ENCODE measurements at places on chromosomes 12 and 14. TPM values are rescaled to one million over a fixed set of nuclear protein-coding genes. Genes with fewer than 3 reads are reported as not detected.

MYH6 gene
- not detected for total RNA-seq

DNA sequence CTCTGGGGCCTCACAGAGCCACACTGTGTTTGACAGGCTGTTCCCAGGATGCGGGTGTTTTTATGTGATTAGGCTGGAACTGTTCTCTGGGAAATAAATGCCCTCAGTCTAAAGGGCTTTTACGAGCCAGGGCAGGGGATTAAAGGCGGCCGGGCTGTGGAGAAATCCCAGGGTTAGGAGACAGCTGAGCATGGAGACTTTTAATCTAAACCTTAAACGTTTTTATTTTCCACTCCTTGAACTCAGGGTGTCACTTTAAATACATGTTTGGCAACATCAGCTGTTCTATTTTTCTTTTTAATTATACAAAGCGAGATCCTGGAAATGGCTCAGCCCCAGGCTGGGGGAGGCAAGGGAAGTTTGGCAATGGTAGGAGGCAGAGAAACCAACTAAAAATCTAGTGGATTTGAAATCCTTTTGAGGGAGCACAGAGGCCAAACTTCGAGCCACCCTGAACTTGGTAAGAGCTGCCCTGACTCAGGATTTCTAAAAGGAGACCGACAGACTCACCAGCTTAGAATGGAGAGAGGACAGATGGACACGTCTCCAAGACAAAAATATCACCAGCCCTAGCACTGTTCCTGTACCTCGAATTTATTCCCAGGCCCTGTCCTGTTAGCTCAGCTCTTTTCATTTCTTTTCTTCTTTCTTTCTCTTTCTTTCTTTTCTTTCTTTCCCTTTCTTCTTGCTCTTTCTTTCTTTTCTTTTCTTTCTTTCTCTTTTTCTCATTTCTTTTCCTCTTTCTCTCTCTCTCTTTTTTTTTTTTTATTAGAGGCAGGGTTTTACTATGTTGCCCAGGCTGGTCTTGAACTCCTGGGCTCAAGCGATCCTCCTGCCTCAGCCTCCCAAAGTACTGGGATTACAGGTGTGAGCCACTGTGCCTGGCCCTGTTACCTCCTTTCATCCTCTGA lies 15.8 kb upstream of the ORAI1 start:
- H3K4me3 ChIP-seq: peak overlapping the region; percentile 15
- peaks cover 1% of the 10 kb centered on the region for H3K27me3 ChIP-seq
- no peaks in the 10 kb centered on the region for H3K36me3 ChIP-seq
- H3K4me1 ChIP-seq: peaks cover 32% of the 10 kb centered on the region
- no peak overlapping the region for H3K27ac ChIP-seq

GRCh38 chr12:109527489-109528123 lies 45.7 kb downstream of the MMAB start:
- peaks cover 16% of the 10 kb centered on the region for H3K4me1 ChIP-seq
- no peaks in the 10 kb centered on the region for H3K27me3 ChIP-seq
- H3K36me3 ChIP-seq: peaks cover 18% of the 10 kb centered on the region
- peak overlapping the region; percentile 16 for H3K27ac ChIP-seq
- DNase-seq: no peak

DNA sequence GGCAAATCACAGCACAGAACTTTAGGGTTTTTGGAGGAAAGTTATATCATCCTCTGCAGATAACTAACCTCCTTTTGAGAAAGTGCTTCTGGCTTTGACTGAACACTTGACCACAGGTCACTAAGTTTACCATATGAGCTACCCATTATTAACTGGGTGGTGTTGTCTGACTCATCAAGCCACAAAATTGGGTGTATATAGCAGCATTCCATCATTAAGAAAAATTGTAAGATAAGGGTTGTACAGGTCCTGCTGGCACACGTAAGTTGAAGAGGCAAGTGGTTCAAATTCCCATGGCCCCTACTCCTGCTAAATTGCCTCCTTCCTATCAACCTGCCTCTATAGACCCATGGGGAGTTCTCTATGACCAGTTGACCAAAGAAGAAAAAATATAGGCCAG lies 39.5 kb downstream of the L2HGDH start:
- no peaks in the 10 kb centered on the region for H3K36me3 ChIP-seq
- no peak overlapping the region for H3K27ac ChIP-seq
- no peak for DNase-seq
- H3K4me3 ChIP-seq: no peak overlapping the region
- H3K27me3 ChIP-seq: no peaks in the 10 kb centered on the region
- no peaks in the 10 kb centered on the region for H3K4me1 ChIP-seq

FBXO34 gene
- total RNA-seq: 13.5 TPM

DNA sequence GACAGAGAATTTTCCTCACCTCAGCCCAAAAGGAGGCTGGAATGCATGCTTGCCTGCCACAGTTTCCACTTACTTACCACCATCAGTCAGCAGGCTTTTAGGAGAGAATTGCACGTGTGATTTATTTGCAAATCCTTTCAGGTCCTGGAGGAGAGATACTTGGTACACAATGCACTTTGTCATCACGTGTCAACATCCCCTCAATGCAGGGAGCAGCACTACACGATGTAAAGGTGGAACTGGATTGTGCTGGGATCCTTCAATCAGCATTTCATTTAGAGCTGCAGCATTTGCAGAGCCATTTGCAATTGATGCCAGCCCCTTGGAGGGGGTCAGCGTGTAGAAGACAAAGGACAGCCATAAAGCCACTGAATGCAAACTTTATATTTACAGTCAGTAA lies 218.1 kb downstream of the GLT1D1 start:
- no peaks in the 10 kb centered on the region for H3K4me1 ChIP-seq
- no peaks in the 10 kb centered on the region for H3K36me3 ChIP-seq
- no peak overlapping the region for H3K27ac ChIP-seq
- H3K27me3 ChIP-seq: no peaks in the 10 kb centered on the region

Measured in HepG2 (cell line).